Aorta (tissue), 5 donors: ENCODE measurements at places on chromosomes 4 and X.

DNA sequence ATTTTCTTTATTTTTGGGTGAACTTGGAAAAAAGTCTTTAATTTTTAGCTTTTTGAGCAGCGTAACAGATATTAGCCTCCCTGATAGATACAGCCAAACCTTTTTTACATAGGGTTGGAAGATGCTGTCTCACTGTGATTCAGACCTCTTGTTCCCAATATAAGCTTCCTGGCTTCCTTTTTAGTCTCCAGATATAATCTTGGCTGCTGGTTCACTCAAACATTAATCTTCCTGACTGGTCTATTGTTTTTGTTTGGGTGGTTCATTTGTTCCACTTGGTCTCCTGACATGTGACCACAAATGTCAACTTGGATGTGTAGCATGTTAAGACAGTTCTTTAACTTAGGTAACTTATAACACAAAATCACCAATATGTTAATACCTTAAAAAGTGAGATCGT is 23.0 kb downstream of the RPA4 start:
- DNase-seq: no peak

DNA sequence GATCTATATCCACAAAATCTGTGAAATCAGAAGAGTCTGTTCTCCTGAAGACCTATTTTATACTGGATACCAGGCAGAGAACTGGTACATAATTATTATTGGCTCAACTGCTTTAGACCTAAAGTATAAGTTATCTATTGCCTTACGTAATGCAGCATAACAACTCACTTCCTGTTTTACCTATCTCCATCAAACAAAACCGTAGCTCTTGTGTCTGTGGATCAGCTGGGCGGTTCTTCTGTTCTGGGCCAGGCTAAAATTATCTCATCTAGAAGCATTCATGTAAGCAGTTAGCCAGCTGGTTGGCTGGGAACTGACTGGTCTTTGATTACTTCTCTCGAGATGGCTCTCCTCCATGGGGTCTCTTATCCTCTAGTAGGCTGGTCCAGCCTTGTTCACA is 57.8 kb downstream of the PPP1R2C start:
- no peak for DNase-seq

DNA sequence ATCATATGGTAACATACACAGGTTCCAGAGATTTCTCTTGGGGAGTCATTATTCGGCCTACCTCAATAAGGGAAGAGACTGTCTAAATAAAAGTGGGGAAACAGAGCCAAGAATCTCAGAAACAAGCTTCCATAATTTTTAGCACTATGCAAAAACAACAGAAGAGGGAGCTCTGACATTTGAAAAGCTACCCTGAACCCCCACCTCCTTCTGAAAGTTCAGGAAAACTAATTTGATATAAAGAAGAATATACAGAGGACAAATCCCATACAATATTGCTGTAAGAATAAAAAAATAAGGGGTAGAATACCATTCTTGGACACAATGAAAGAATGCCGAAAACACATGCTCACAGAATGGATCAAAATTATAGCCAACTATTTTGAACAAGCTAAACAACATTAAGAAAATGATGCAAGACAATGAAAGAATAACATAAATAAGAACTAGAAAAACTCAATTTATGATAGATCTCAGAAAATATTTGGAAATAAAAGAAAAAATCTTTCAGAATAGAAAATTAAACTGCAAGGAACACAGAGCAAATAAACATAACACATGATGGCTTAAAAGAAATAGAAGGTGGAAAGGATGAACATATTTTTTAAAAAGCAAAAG is 14.4 kb upstream of the ZNF41 start:
- no peak for DNase-seq

GRCh38 chr4:148315049-148315448 is 127.2 kb downstream of the NR3C2 start:
- no peak for DNase-seq

DNA sequence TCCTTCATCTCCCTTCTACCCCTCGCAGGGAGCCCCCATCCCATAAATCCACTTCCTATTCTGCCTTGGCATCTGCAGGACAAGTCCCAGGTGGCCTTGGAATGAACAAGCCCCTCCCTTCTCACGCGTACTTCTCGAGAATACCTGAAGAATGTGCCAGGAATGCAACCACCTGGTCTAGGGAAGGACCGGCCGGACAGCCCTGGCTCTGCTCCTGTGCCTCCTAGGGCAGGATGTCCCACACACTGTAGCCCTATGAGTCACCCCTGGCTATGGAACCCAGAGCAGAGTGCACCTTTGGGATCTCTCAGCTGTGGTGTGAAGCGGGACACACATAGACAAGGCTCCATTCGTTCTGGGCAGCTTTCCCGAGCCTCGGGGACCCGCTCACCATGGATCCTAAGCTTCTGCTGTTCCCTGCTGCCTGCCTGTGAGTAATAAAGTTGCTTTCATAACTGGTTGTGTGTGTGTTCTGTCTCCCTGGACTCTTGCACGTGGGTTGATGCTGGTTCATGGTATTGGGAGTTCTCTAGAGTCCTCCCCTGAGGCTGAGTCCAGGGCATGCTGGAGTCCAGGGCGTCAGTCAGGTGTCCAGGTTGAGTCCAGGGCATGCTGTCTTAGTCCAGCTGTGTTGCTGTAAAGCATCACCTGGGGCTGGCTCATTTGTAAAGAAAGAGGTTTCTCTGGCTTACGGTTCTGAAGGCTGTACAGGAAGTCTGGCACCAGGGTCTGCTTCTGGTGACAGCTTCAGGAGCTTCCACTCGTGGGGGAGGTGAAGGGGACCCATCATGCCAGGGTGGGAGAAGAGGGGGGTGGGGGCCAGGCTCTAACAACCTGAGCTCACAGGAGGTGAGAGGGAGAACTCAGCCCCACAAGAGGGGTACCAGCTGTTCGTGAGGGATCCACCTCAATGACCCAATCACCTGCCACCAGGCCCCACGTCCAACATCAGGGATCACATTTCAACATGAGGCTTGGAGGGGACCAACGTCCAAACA is 7.4 kb upstream of the PDE6B start:
- DNase-seq: peak; percentile 18

- DNase-seq: no peak
These were observed 46.4 kb downstream of the RWDD4 start for GRCh38 chr4:183612329-183613250.

- no peak for DNase-seq
These were observed 7.5 kb downstream of the FHDC1 start for GRCh38 chr4:152943672-152944071.

DNA sequence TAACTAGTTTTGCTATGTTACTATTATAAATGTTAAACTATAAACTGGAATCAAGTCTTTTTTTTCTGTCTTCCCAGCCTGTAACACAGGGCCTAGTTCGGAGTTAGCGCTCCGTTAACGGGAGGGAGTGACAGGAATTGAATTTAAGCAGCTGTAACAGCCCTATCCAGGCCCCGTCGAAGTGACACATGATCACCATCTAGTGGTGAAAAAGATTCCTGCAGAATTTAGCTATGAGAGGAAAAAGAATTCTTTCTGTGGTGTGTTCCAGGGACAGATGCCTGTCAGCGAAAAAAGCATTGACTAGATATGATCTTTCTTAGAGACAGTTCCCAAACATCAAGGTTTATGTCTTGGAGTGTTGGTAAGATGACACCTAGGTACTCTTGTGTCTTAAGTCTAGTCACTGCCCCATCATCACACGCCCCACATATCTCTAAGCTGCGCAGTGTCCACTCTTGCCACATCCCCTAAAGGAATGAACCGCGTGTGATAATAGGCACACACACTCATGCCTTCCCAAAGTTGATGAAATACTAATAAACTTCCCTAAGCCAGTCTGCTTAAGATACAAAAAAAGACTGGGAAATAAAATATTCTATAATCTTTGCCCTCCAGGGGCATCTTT is 2.1 kb downstream of the GAB3 start:
- no peak for DNase-seq

- DNase-seq: no peak
These were observed 38.9 kb downstream of the KIT start for GRCh38 chr4:54696649-54697048.

DNA sequence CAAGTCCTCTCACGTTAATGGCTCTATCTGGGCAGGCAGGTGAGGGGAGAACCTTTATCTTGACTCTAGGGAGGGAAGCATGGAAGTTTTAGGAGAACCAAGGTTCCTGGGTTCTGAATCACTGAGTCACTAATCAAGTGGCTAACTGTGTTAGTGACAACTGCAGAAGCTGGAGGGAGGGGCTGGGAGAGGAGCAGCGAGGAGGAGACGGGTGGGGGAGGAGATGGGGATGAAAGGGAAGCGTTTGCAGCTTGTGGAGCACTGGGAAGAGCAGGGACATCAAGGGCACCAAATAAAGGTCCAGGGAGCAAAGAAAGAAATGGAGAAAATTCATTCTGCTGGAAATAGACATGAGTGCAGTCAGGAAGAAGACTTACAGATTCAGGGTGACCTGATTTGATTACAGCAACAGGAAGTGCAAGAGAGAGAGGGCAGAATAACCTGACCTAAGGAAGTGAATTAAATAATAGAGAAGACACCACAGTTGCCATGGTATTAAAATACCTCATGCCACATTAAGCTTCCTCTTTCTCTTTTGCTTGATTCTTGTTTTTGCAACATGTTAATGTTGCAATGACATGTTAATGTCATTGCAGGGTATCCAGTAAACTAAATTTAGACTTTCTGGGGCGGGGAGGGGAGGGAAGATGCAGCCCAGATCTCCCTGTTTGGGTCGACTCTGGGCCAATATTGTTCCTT is 4.5 kb upstream of the SETD7 start:
- DNase-seq: no peak

DNA sequence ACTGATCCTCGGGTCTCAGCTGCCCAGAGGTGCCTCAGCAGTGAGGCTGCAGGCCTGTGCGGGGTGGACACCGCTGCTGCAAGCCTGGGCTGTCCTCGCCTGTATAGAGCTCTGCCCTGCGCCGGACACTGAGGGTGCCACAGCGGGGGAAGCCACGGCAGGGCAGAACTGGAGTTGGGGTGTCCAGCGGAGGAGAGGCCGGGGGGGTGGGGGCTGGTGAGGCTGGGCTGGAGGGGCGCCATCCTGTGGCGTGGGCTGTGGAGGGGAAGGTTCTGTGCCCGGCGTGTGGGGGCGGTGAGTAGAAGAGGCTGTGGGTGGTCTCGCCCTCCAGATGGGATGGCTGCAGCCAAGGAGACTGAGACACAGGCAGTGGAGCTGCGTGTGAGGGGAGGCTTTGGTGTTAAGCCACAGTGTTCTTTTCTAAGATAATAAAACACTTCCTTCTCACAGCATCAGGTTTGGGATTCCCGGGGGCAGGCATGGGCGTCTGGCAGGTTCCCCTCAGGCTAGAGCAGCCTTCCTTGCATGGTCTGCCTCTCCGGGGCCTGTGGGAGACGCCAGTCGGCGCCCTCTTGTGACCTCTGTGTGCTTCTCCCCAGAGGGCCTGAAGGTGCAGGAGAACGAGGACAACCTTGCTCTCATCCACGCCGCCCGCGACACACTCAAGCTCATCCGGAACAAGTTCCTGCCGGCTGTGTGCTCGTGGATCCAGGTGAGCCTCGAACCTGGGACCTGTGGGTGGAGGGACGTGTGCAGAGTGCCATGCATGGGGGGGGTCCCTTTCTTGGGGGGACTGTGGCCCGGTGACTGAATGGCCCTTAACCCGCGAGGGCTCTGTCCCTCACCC is 7.4 kb downstream of the UVSSA start:
- DNase-seq: no peak

- no peak for DNase-seq
These were observed 47.3 kb upstream of the TLR3 start for GRCh38 chr4:186021461-186022167.

DNA sequence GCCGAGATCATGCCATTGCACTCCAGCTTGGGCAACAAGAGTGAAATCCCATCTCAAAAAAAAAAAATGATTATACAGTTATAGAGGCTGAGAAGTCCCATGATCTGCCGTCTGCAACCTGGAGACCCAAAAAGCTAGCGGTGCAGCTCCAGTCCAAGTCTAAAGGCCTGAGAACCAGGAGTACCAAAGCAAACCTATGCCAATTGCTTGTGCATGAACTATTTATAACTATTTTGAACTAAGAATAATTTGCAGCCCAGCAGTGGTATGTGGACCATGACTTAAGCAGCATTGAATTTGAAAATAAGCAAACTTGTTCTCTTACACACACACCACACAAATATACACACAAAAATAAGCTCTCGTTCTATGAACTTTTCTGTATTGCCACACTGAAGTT is 51.8 kb downstream of the TASL start:
- DNase-seq: no peak
